OCI-LY7 (cell line): ENCODE measurements at places on chromosomes 7 and 10.

- no peak for DNase-seq
These were observed 115.3 kb downstream of the HIBADH start for GRCh38 chr7:27547401-27547800.

GRCh38 chr10:6092731-6093130 lies 3.9 kb downstream of the RBM17 start:
- no peak for DNase-seq

- DNase-seq = no peak
These were observed 30.0 kb upstream of the TRIL start for GRCh38 chr7:28988091-28988490.

GRCh38 chr10:123150986-123151736 lies 3.0 kb upstream of the BUB3 start:
- DNase-seq = no peak
